G401 (cell line): ENCODE measurements at places on chromosomes 4 and X. TPM values are rescaled to one million over a fixed set of nuclear protein-coding genes. Genes with fewer than 3 reads are reported as not detected.

F8A2 gene
- total RNA-seq, result 0.62 TPM in 1 of 2 replicates, not detected in the other

EGF gene
- not detected in 2 replicates for total RNA-seq

ZNF185 gene
- 0.43 TPM in 1 of 2 replicates, not detected in the other for total RNA-seq

BTK gene
- total RNA-seq, result not detected in 2 replicates

ZFP42 gene
- total RNA-seq, result not detected in 2 replicates

GAB1 gene
- total RNA-seq, result 5.7 and 26.7 TPM in 2 replicates

GRCh38 chrX:42797651-42798269 lies 19.8 kb upstream of the PPP1R2C start:
- no peak for DNase-seq

DNA sequence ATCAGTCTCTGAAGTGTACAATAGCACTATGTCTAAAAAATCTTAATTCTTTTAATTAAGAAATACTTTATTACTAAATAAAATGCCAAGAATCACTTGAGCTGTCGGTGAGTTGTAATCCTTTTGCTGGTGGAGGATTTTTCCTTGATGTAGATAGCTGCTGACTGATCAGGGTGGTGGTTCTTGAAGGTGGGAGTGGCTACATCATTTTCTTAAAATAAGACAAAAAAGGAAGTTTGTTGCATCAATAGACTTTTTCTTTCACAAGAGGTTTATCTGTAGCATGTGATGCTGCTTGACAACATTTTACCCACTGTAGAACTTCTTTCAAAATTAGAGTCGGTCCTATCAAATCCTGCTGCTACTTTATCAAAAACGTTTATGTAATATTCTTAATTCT lies 68.8 kb upstream of the ZC4H2 start:
- DNase-seq, result no peak

DNA sequence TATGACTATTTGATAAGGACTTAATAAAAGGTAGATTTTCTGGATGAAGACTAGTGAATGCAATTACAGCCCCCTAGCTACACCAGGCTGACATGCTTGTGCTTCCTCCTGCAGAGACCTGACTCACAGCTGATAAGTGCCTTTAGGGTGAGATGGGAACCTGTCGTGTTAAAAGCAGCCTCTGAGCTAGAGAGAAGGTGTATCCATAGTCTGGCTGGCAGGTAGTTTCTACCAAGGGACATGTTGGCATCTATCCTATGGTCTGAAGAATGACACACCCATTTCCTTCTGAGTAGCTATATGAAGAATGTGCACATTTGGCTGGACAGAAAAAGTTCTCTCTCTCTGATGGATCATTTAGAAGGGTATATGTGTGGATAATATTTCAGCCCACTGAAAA lies 64.1 kb downstream of the PARM1 start:
- DNase-seq, result no peak

- DNase-seq, result no peak
Observed at GRCh38 chrX:2848871-2849301, 20.2 kb downstream of the GYG2 start.

DNA sequence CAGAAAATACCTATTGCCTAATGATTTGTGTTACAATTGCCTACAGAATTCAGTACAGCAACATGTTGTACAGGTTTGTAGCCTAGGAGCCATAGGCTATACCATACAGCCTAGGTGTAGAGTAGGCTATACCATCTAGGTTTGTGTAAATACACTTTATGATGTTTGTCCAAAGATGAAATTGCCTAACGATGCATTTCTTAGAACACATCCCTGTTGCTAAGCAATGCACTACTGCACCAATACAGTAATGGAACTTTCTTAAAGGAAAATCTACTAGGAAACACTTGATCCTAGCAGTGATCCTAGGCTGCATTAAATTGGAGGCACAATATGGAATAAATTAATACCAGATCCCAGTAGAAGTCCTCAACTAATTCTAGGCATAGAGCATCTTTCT lies 18.3 kb downstream of the NOA1 start:
- DNase-seq, result no peak

- no peak for DNase-seq
Observed at GRCh38 chr4:157885811-157886210, 287.0 kb downstream of the GASK1B start.

- DNase-seq, result no peak
Observed at GRCh38 chr4:118983831-118984230, 95.2 kb downstream of the SYNPO2 start.

- DNase-seq, result no peak
Observed at GRCh38 chrX:119981286-119982070, 37.9 kb upstream of the NKAP start.

DNA sequence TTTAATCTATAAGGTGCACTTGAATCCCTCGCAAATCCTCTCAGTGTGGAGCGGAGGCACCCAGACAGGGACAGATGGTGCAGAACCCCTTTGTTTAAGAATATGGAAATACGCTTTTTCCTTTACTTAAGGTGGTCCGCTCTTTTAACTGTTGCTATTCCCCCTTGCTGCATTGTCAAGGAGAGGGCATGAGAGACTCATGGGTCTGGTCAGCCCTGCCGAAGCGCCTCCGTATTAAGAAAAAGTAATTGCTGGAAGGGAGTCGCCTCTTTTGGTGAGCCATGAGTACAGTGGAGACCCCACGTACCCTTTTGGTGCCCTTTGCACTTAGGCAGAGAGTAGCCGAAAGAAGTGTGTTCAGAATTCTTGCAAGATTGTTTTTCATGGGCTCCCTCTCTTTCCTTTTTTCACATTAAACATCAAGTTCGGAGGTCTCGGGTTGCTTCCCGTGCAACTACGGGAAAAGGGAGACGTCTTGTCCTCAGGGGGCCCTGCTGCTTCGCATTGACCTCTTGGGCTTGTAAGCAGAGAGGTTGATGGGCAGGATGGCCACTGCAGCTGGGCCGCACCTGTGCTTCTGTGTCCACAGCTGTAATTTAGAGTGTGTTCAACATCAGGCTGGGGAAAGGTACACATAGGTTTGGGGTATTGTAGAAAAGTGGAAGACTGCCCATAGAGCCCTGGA lies 109.6 kb downstream of the SPRY1 start:
- DNase-seq, result peak; percentile 32

DNA sequence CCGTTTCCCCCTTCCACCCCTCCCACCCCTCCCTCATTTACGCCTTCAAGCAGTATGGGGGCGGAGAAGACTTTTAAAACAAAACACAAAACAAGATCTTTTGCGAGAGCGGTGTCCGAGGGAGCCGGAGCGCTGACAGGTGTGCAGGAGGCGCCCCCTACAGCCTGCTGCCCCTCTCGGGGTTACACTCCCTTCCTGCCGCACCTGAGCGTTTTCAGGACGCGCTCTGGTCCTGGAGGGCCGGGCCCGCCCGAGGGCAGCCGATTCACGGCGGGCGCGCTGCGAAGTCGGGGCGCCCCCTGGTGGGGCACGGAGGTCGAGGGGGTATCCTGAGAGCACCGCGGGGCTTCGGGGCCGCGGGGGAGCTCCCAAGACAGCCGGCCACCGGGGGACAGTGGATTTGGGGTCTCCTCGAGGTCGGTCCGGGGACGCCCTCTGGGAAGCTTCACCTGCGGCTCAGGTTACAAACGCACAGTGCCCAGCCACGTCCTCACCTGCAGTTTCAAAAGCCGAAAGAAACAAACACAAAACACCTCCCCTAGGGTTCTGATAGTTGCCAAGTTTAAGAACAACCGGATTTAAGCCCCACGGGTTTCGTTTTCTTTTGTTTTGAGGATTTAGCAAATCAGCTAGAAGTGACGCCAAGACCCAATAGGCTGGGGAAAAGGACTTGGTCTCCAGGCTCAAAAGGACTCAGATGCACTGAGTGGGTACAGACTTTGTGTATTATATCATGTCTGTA lies 8.0 kb upstream of the NEUROG2 start:
- DNase-seq, result no peak

- DNase-seq, result no peak
Observed at GRCh38 chr4:177937041-177937440, 494.8 kb upstream of the AGA start.

DNA sequence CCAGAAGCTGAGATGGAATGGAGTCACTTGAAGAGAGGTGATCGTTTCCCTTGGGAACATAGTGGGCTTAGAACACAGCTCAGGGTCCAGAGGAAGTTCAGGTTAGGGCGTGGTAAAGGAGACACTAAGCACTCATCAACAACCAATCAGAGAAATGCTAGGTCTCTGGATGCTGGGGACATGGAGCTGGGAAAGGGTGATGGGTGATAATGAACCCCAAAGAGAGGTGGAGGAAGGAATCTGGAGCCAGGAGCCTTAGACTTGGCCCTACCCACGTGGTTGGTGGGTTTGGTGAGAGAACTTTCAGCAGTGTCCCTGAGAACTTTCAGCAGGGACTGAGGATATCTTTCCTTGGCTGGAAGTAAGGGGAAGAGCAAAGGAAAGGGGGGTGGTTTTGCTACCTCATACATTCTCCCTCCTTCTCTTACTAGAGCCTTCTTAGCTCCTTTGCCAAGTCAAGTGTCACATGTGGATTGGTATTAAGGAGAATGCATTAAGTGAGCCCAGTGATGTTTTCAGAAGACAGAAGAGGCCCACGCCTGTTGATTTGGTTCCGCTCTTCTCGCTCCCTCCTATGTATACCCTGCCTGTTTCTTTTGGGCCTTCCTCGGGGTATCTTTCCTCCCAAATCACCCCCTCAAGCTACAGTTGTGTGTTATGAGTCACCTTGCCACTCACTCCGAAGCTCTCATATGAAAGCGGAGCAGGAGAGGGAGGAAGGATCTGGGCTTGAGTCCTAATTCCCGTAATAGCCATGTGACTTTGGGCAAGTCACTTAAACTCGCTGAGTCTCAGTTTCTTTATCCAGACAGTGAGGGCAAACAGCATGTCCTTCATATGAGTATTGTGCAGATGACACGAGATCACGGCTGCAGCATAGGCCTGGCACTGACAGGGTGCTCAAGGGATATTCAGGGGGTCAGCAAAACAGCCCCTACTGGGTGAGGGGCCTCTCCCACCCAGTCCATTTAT lies 63.1 kb downstream of the TSC22D3 start:
- DNase-seq, result no peak

- DNase-seq, result no peak
Observed at GRCh38 chr4:127217586-127218229, 415.0 kb upstream of the INTU start.

DNA sequence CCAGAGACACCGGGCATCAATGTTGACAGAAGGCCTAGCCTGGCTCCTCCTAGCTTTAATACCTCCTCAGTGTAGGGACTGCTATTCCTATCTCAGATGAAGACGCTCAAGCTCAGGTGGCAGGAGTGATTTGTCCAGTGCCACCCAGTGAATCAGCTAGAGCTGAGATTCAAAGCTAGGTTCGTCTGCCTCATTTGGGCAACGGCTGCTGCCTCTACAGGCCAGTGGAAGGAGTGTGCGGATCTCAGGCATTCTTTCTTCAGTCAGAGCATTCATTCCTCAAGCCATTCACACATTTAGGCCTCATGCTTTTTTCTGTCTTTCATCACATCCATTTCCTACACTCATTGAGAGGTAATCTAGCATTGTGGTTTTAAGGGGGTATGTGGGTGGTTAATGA lies 7.3 kb downstream of the TSR2 start:
- peak; percentile 2 for DNase-seq

DNA sequence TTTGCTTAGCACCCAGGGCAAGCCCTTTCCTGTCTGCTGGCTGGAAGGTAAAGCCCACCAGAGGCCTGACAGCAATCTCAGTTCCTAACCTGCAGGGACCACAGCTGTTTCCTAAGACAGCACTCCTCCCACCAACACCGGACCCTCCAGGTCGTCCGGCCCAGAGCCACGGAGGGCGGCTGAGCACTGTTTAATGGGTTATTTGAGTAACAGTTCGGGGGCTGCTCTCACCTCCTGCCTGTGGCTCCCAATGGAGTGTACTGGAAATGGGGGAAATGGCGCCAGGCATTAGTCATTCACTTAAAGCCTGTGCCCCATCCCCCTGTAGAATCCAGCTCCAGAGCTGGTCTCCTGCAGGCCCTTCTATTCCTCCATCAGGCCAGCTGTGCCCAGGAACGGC lies 81.6 kb upstream of the ADRA2C start:
- no peak for DNase-seq

GRCh38 chr4:11106190-11106589 lies 322.5 kb downstream of the HS3ST1 start:
- no peak for DNase-seq

- DNase-seq, result no peak
Observed at GRCh38 chrX:150158554-150159332, 204.4 kb upstream of the MAMLD1 start.
